ENCODE measurements at places on chromosomes 12 and 14.

GRCh38 chr14:56720703-56721460 is 89.4 kb downstream of the OTX2 start:
- DNase-seq, result no peak

DNA sequence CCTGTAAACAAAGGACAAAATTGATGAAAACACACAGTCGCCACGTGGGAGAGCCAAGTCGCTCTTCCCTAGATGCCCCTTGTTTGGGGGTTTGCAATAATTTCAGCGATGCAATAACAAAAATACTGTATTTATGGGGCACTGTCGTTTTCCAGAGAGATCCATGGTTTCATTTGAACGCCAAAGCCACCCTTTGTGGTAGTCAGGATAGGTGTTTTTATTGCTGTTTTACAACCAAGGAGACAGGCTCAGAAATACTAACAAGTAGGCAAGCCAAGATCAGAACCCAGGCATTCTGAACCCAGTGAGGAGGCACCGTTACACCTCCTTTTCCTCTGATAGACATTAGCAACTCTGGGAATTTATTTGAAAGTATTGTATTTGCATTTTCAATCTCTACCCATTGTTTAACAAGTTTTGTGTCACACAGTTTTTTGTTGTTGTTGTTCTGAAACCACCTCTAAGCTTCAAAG is 831 bp upstream of the BTBD7 start:
- DNase-seq, result no peak

DNA sequence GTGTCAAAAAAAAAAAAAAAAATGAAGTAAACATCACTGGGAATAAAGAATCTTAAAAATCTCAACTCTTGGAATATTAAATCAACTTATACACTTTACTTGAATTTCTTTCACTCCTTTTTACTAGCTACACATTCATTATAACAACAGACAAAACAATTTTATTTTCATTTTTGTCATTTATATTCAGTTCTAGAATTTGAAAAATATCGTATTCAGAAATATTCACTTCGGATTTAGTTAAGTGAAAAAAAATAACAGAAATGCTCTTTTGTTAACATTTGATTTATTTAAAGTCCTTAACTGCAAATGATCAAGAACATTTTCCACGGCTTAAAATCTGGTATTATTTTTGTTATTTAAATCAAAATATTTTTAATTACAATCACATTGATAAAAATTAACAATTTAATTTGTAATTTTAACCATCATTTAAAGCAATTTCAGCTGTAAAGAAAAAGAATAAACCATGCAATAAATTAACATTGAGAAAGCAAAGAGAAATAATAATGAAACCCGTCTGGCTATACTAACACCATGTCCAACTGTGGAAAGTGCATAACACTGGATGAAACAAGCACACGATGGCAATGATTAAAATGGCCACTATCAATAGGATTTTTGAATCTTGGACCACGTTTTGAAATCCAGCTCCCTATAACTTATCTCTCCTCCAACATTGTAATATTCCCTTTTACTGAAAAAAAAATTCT is 5.2 kb downstream of the FOXA1 start:
- DNase-seq, result peak; percentile 42

DNA sequence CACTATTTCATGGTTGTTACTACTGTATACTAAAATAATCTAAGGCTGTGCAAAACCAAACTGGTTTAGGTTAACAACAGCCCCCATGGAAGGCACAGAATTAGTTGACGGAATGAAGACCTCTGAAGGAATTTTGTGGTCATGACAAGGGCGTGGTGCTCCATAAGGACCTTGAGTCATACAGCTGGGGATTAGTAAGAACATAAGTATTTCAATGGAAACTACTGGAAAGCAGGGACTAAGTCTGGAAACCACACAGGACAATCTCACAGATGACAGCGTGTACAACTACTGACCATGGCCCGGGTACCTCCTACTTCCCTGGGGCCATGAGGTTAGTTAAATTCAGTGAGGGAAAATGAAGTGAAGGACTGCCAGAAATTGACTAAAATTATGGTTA is 98.5 kb upstream of the PLEKHA5 start:
- DNase-seq, result no peak

DNA sequence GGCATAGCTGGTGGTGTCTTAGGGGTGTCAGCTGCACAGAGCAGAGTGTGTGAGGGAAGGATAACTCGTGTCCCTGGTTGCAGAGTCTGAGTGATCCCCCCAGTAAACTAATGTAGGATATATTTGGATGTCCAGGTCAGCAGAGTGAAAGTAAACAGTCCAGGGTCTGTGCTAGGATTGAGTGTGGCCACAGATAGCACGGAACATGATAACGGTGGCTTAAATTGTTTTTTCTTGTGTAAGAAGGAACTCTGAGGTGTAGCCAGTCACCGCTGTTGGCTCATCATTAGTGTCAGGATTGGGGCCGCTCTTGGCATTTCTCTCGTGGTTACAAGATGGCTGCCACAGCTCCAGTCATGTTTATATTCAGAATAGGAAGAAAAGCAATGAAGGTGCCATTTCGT is 97.3 kb downstream of the DERA start:
- DNase-seq, result no peak

DNA sequence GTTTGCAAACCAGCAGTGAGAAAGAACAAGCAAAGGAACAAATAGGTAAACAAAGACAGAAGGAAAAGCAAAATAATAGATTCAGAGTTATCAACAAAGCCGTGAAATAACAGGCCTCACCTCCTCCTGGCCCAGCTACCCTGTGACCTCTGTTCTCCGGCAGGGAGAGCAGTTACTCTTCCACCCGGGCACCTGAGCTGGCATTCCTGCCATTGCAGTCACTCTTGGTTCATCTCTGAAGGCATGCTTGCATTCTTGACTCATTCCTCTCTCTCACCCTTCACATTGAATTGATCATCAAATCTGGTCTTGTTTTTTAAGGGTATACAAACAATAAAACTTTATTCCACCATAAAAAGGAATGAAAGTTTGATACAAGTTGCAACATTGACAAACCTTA is 95.1 kb downstream of the TTC8 start:
- DNase-seq, result no peak

DNA sequence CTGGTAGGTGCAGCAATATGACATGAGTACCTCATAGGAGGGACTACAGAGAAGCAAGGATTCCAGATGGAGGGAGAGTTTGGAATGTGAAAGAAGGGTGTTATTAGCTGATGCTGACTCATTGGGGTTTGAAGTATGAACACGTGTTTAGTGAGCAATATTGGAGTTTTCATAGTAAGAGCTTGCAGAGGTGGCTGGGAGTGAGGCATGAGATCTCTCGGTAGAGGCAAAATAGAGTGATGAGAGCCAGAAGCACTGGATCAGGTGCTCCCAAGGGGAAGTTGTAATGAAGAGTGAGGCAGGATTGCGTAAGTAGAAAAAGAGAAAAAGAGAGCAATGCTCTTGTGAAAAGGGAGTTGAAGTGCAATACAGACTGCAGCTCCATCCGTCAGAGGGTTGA is 42.1 kb downstream of the MGST1 start:
- no peak for DNase-seq

DNA sequence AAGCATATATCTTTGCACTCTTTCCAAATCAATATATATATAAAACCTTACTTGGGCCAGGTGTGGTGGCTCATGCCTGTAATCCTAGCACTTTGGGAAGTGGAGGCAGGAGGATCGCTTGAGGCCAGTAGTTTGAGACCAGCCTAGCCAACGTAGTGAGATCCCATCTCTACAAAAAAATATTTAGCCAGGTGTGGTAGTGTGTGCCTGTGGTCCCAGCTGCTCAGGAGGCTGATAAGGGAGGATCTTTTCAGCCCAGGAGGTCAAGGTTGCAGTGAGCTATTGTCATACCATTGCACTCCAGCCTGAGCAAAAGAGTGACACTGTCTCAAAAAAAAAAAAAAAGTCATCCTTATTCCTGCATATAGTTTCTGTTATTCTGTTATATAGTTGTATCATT is 14.4 kb downstream of the OS9 start:
- no peak for DNase-seq

DNA sequence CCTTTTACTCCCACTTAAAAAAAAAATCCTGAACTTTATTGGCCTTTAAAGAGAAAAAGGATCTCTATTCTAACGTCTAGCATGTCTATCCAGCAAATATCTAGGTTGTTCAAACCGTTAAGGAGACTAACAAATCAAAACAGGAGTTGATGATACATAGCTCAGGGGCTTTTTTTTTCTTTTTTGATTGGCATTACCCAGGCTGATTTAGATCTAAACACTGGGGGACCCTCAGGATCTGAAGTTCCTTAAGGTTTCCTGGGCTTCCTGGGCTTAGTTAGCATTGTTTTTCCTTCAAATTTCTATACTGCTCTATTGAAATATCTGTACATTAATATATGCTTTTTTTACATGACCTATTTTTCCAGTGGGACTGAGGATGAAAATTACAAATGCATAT is 42.3 kb downstream of the EFCAB11 start:
- DNase-seq, result no peak

DNA sequence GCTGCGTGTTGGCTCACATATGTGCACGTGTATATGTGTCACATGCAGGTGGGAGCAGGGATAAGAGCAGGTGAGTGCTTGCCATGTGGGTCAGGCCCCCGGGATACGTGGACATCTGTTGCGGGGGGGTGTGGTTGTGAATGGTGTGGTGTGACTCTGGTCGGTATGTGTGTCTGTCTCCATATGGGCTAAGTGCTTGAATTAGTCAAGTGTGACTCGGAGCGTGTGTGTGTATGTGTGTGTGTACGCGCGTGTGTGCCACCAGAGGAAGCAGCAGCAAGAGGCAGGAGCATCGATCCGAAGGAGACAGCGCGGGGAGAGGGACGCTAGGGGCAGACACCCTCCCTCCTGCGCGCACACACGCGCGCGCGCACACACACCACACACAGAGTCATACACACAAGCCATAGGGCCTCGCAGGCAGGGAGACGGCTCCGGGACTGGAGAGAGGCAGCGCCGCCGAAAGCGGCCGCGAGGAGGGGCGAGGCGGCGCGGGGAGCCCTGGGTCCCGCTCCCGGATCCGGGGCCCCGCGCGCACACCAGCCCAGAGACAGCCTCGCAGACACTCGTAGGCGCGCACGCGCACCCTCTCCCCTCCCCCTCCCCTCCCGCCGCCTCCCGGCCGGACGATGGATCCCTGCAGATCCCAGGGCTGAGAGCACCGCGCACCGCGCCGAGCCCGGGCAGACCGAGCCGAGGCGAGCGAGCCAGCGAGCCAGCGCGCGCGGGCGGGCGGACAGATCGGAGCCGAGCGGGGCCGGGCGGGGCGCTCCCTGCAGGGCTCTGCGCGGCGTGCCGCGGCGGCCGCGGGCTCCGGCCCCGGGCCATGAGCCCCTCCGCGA is at the start of gene ASIC1:
ASIC1 (plus strand) TSS at position 597 of the 842 bp plus-strand sequence. CDS start 1,171 bp downstream, outside the sequence.
- DNase-seq, result peak; percentile 41

GRCh38 chr14:101184104-101184455 is 280.6 kb upstream of the RTL1 start:
- DNase-seq, result no peak

GRCh38 chr12:56101045-56101444 is 3.3 kb upstream of the PA2G4 start:
- no peak for DNase-seq

DNA sequence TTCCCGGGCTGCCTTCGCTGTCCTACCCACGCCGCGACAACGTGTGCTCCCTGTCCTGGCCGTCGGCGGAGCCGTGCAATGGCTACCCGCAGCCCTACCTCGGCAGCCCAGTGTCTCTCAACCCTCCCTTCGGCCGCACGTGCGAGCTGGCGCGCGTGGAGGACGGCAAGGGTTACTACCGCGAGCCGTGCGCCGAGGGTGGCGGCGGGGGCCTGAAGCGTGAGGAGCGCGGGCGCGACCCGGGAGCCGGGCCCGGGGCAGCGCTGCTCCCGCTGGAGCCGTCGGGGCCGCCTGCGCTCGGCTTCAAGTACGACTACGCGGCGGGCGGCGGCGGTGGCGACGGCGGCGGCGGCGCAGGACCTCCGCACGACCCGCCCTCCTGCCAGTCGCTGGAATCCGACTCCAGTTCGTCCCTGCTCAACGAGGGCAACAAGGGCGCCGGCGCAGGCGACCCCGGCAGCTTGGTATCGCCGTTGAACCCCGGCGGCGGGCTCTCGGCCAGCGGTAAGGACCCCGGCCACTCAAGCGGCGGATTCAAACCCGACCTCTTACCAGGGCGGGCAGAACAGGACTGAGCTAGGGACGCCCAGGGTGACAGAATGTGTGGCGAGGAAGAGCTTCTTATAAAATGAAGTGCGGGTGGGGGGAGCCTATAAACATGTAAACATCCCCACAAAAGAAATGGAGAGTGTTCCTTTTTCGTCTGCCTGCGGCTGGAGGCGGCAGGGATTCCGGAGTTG is 503 bp downstream of the HOXC12 start:
- no peak for DNase-seq

DNA sequence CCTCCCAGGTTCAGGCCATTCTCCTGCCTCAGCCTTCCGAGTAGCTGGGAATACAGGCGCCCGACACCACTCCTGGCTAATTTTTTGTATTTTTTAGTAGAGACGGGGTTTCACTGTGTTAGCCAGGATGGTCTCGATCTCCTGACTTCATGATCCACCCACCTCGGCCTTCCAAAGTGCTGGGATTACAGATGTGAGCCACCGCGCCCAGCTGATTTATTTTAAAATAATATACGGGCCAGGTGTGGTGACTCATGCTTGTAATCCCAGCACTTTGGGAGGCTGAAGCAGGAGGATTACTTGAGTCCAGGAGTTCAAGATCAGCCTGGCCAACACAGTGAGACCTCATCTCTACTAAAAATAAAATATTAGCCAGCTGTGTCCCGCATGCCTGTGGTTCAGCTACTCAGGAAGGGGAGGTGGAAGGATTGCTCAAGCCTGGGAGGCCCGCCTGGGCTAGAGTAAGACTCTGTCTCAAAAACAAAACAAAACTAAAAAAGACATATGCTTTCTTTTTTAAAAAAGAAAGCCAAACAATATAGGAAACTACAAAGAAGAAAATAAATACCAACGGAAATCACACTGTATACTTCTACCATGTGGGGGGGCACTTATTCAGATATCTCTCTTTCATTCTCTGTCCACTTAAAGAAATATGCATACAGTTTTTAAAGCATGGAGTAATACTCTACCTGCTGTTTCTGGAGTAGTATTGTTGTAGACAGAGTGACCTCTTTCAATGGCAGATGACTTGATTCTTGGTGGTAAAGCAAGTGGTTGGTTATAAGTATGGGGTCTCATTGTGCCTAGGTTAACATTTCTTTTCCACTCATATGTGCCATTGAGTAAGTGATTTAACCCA is 930 bp upstream of the MIA2 start:
- no peak for DNase-seq

DNA sequence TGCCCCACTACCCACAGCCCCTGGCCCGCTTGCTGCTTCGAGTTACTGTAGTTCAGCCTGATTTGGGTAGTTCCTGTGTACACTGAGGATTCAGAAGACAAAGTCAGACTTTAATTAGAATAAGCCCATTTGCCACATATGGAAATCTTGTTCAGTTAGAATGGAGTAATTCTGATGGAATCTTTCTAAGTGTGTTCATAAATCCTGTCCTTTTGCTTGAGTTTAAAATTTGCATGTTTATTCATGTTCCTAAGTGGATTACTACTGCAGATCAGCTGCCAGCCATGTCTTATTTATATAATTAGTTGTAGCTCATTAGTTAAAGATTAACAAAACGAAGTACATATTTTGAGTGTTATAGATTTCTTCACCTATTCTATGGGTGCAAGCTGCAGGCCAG is 504.5 kb downstream of the PCNX1 start:
- no peak for DNase-seq
